B cell (primary cell): ENCODE measurements at places on chromosomes 4 and X. TPM values are rescaled to one million over a fixed set of nuclear protein-coding genes. Genes with fewer than 3 reads are reported as not detected.

The C4orf36 gene
- 0.85 TPM in 1 of 2 replicates, not detected in the other for total RNA-seq

The RHOXF2B gene
- total RNA-seq: not detected in 2 replicates

The ZNF280C gene
- 7.0 and 7.1 TPM in 2 replicates for total RNA-seq

The PPP4R3C gene
- not detected in 2 replicates for total RNA-seq

The ZXDA gene
- 14.7 and 15.3 TPM in 2 replicates for total RNA-seq

The ARMCX4 gene
- total RNA-seq: 6.7 and 8.2 TPM in 2 replicates
